Inflammatory macrophage (primary cell): ENCODE measurements at places on chromosomes 2 and 18.

DNA sequence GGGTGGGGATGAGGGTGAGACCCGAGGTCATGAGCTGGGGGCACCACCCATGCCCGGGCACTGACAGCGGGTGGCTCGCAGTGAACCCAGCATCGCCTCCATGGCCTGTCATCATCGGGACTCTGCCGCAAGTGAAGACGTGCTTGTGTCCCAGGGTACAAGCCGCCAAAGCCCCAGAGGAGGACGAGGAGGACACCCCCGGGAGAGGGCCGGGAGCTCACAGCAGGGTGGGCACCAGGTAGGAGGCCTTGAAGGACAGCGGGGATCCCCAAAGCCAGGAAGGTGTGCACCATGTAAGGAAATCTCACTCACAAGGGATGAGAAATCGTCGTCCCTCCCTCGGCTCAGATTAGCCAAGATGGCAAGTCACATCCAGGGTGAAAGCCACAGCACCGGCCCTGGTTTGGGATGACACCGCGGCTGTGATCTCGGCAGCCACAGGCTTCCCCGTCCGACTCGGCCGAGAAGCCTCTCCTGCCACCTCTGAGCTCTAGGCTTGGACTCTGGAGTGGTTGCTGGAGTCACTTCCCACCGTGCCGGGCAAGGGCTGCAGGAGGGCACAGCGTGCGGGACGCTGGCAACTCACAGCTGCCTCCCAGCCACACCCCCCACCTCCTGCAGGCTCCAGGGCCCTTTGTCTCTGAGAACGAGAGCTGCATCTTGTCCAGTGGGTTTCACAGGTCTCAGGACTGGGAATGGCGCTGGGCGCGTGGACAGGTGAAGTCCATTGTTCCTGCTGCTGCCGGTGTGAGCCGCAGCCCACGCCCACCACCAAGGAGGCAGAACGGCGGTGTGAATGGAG is 81.6 kb upstream of the CTDP1 start:
- no peak for DNase-seq

- no peak for DNase-seq
Observed at GRCh38 chr2:124874219-124874618, 849.1 kb downstream of the CNTNAP5 start.

DNA sequence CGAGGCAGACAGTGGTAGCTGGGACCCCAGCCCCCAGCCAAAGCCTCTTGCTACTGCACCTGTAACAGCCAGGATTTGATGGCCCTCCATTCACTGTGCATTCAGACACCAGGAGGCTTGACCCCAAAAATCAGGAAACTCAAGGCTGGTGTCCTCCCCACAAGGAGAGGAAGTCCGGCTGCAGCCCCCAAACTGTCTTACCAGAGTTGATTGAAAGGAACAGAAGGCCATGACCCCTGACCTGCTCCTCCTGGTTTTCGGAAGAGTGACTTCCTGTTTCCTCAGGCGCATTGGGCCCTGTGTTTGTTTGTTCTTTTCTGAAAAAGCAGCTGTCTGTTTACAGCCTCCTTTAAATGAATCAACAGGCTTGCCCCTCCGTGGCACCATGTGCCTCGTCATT is 111.6 kb downstream of the RNF144A start:
- DNase-seq, result peak; percentile 52

DNA sequence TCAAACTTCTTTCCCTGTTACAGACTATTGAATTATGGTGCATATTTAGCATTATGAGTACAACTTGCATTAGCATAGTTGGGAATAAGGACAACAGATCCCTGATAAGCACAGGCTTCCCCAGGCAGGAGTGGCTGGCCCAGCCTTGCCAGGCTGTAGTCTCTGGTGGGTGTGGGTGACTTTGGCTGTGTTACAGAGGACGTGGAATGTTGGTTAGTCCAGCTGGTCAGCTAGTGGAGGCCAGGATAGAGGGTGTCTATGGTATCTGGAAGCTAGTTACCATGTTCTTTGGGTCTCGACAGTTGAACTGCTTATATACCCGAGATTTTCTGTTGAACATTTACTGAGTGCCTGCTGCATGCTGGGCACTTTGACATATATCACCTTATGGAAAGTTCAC is 4.7 kb downstream of the SH3RF3 start:
- DNase-seq, result no peak

- DNase-seq, result no peak
Observed at GRCh38 chr2:215271446-215271845, 40.4 kb upstream of the ATIC start.

DNA sequence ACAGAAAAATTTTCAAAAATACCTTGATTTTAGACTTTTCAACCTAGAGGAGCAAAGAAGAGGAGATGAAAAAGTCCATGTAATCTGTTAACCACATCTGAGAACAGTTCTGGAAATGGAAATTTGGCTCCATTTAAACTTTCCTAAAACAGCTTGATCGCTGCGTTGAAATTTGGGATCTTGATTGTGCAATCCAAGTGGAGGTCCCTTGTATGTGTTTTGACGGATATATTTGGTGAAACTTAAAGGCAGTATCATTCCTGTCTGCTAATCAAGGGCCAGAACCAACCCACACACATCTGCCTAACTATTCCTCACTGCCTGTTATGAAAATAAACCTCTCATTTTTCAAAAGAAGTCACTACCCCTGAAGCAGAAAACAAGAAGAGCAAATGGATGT is 46.6 kb downstream of the SPATS2L start:
- DNase-seq, result no peak

GRCh38 chr18:45171679-45172191 is 443.5 kb upstream of the SLC14A2 start:
- DNase-seq, result no peak

DNA sequence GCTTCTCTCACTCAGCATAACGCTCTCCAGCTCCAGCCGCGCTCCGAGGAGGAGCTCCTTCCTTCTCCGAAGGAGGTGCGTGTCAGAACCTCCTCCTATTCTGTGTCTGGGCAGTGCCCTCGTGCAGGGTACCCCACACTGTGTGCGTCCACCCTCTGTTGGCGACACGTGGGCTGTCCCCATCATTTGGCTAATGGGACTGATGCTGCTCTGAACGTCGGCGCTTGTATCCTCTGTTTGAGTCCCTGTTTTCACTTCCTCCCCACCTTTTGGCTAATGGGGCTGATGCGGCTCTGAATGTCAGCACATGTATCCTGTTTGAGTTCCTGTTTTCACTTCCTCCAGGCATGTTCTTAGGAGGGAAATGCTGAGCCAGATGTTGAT is 22.2 kb downstream of the KCNG2 start:
- DNase-seq, result peak; percentile 80

GRCh38 chr2:8549273-8549922 is 132.5 kb upstream of the ID2 start:
- DNase-seq, result no peak

DNA sequence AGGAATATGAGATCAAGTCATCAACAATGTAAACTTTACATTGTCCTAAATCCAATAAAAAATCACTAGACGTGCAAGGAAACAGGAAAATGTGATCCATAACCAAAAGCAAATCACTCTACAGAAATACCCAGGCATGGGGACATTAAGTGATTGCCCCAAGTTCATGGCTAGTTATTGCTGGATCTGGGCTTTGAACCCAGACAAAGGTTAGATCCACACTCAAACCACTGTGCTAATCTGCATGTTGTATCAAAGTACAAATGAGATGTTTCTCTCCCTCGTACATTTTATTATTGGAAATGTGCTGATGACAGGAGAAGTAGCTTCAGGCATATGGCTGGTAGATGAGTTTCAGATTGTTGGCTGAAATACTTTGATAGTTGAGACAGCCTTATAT is 2.7 kb upstream of the ARL5A start:
- no peak for DNase-seq
